GM12865 (cell line): ENCODE measurements at places on chromosomes 5 and 9.

DNA sequence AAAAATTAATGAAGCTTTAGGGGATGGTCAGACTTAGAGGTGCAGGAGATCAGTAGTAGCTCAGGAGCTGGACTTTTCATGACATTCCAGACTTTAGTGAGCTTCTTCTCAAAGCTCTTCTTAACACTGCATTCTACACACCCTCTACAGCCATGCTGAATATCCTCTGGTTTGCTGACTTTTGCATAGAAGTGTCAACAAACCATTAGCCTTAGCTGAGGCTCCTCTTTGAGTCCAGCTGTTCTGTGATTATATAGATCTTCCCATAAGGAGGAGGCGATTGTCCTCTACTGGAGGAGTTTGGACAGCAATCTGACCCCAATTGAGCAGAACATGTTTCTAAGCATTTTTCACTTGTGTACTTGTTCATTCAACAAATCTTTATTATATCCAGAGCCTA is 75.0 kb upstream of the RUSC2 start:
- DNase-seq = no peak

DNA sequence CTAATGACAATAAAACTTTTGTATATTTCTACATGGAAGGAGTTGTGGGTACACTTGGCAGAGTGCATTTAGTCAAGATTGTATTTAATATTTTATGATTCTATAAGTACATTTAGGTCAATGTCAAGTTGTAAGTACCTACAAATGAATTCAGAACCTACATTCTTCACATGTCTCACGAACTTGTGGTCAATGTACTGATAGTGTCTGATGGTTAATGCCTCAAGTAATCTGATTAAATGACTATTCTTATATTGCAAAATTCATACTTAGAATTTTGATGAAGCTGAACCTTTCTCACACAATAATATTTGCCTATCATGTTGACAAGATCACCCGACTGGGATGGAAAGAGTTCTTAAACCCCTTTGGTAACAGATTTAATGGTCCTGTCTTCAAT is 444.5 kb downstream of the CTNND2 start:
- DNase-seq = no peak

- DNase-seq = no peak
Observed at GRCh38 chr5:6760686-6761085, 47.5 kb downstream of the TENT4A start.

DNA sequence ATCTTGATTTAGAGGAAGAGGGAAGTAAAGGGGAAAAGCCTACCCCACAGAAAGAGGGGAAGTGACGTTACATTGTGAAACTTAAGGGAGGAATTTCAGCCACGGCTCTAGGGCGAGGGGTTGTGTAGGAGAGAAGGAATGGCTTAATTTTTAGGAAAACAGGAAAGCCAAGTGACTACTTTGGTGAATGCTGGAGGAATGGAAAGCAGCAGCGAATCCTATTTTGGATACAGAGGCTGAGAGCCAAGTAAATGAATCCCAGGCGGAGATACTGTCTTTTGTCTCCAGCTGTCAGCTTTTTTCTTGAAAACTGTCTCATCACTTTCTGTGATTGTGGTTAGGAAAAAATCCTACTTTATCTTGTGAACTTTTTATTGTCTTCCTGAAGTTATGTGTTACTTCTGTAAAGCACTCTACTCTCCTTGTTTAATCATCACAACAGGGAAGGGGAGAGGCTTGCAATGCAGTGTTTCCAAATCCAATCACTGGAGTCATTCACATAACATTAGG is 188.4 kb downstream of the TSSK1B start:
- DNase-seq = no peak

DNA sequence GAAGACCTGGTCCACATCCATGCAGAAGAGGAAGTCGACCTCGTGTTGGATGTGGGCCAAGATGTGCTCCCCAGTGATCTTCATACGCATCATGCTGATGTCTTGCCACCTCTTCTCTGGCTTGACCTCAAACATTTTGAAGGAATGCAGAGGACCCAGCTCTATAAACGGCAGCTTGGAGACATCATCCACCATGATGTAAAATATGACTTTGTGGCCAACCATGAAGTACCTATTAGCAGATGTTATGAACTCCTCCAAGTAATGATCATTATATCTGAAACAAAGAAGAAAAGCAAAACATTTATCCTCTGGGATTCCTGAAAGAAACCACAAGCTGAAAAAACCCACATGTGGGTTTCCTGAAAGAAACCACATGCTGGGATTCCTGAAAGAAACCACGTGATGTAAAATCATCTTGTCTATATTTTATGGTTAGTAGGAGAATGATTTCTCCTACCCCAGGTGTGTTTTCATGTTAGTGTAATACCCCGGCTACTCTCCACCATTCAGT is 52.3 kb downstream of the GGTA1 start:
- DNase-seq = no peak

DNA sequence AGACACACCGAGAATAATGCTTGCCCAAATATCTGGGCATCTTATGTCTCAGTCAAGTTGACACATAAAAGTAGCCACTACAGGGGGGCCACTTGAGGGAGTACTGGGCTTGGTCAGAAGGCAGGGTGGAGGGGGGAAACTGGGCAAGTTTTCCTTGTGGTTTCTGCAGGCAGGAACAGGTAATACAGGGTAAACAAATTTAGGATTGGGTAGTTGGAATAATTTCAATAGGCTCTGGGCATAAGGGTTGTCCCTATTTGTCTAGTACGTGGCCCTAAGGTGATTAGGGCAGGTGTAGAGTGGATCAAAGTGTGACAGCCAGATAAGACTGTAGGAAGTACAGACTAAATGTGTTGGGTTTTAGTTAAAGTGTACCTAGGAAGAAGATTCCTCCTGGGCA is 353.1 kb downstream of the TLE4 start:
- DNase-seq = no peak

- no peak for DNase-seq
Observed at GRCh38 chr5:176814313-176814685, 3.9 kb downstream of the UNC5A start.

DNA sequence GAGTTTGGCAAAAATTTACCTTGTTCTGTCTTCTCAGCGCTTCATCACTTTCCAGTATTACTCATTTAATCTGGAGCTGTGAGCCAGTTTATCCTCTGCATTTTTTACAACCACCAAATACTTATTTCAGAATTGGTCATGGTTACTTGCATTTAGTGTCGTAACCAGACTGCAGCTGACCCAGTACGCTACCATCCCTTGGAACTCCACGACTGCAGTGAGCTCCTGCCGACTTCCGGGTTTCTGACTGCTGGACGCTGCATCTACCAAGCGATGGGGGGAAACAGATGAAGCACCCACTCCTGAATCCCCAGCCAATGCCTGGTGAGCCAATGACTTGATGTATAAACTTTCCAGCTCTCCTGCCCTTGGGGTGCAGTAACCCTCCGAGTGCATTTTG is 174.4 kb upstream of the PRLR start:
- no peak for DNase-seq

- peak; percentile 79 for DNase-seq
Observed at GRCh38 chr9:97367729-97368128, 44.2 kb upstream of the TDRD7 start.

DNA sequence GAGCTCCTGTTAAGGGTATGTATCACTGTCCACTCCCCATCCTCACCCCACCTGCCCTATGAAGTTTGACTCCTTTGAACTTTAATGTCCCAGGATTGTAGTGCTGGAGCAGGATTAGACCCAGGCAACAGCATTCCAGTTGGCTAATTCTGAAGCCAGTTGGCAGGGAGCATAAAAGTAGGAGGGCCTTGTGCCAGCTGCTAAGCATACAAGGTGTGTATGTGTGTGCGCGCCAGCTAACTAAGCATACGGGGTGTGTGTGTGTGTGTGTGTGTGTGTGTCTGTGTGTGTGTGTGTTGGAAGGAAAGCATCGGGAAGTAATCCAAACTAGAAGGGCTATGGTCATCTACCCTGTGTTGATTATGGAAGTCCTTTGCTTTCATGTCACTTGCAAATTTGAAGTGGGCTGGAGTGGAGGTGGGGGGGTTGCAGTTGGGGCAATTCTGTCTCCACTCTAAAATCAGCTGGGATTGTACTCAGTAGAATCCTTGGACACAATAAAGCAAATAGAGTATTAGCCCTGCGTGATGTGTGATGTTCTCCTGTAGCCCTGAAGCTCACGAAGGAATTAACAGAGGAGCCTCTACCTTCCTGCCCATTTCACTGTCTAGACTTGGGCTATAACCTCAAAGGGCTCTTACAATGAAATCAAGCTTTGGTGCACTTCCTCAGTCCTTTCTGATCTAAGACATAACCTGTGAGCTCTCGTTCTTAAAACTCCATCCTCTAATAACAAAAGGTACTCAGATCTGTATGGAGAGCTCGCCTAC is 26.9 kb downstream of the HMGCR start:
- no peak for DNase-seq

DNA sequence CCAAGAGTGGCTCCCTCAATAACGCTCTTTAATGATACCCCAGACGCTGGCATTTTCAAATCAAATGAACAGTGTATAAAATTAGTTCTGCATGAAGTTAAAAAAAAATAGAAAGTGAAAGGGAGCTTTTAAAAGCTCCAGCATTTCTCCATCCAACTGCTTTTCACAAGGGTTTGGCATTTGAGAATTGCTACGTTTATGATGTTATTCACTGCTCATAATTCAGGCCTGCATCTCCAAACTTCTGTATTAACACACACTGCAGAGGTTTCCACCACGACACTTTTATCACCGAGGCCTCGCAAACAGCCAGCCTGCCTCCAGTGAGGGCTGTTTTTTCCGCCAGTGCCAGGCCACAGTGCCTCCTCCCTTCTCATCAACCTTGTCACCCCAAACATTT is 205.5 kb upstream of the EFNA5 start:
- no peak for DNase-seq

DNA sequence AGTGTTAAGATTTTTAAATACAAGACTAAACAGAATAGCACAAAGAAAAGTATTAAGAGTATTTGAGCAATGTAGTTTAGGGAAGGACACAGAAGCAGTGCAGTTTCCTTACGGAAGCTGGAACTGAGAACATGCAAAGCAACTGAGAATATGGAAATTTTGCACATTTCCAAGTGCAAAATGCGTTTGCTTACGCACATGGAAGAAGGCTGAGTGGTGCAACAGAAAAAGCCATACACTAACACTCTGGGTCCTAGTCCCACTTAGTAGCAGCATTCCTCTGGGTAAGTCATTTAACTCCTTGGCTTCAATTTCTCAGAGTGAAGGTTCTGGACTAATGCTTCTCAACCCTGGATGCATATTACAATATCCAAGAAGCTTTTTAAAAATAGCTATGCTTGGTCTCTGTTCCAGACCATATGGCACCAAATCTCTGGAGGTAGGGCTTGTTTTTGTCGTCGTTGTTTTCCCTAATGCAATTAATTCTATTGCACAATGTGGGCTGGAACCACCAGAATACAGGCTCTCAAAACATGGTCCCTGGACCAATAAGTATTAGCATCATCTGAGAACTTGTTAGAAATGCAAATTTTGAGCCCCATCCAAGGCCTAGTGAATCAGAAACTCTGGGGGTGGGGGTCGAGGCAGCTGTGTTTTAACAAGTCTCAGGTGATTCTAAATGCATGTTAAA is 65.2 kb upstream of the DEPDC1B start:
- DNase-seq = no peak

GRCh38 chr5:148336704-148337435 is 1.5 kb downstream of the SPINK9 start:
- peak; percentile 4 for DNase-seq

DNA sequence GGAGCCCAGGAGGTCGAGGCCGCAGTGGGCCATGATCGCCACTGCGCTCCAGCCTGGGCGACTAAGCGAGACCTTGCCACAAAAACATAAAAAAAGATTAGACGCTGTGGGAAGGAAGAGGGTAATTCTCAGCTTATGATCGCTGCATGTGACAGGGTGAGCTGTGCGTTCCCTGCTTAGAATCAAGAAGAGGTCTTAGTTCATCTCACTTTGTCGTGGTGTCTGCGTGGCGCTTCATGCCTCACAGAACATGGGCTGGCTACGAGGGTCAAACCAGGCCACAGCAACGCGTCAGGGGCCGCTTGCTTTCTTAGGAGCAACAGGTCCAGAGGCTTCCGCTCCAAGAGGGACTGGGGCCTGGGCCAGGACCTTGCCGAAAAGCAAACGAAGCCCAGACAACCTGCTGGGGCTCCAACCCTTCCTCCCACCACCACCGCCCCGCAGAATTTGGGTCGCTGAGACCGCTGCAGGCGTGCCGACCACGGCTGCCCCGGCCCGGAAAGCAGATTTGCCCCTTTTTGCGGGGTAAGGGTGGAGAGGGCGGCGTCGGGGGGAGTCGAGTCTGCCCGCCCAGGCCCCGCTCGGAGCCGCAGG is 10.0 kb upstream of the GRIN1 start:
- DNase-seq = peak; percentile 49

DNA sequence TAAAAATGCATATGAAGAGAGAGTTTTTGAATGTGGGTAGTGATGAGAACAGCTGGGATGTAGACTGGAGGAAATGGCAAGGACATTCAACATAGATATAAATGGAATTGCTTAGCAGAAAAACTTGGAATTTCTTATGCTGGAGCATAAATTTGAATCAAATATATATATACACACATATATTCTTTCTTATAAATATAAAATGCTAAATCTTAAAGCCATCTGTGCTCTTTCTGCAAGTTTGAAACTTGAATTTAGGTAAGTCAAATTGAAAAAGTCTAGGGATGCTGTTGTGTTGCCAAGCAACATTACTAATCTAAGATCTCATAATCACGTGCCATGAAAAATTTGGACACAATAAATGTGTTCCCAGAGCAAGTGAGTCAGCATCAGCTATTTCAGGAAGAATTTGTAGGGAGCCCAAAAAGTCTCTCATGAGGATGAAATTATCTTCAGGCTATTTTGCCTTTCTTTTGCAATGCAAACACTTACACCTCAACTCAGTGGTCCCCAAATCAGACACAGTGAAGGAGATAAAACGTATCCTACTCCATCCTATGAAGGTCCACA is 58.4 kb upstream of the ALDH1A1 start:
- DNase-seq = no peak

DNA sequence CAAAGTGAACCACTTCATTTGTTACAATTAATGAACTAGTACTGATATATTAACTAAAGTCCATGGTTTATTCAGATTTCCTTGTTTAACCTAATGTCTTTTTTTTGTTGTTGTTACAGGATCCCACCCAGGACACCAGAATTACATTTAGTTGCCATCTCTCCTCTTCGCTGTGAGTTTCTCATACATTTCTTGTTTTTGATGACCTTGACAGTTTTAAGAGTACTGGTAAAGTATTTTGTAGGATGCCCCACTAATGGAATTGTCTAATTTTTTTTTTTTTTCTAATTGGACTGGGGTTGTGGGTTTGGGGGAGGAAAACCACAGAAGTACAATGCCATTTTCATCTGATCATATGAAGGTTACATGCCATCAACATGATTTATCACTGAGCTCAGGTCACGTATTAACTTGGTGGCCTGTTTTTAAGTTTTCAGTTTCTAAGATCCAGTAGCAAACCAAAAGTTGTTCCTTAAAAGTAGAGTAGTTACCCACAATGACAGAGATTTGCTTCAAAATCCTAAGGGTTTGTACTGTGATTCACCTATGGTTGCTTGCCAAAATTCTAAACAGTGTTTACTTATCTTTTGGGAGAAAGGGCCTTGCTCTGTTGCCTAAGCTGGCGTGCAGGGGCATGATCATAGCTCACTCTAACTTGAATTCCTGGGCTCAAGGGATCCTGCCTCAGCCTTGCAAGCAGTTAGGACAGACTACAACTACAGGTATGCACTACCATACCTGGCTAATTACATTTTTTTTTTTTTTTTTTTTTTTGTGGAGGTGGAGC is 4.5 kb upstream of the OTULIN start:
- DNase-seq = no peak

GRCh38 chr5:73365301-73365853 is 83.2 kb downstream of the FOXD1 start:
- no peak for DNase-seq
